ENCODE measurements at places on chromosomes 7 and 10.

- DNase-seq: peak; percentile 24
Observed at GRCh38 chr10:102501201-102502028, 1.1 kb downstream of the ACTR1A start.

- no peak for DNase-seq
Observed at GRCh38 chr10:96978621-96979154, 146.6 kb downstream of the LCOR start.

GRCh38 chr10:62492012-62492869 lies 118.1 kb downstream of the ZNF365 start:
- DNase-seq: peak; percentile 74

DNA sequence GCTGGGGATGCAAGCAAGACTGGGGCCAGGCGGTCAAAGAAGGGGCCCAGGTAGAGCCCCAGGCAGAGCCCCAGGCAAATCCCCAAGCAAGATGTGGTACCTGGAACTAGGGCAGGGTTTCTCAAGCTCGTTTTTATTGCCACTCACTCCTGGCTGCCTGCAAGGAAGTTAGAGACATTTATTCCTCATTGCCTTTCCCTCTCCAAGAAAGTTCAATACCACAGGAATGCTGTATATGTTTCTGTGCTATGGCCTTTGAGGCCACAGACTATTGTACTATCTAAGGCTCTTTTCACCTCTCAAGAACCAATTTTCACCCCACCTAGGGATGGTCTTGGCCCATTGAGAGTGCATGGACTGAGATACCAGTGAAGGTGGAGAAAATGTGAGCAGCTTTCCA lies 71.3 kb downstream of the TACC2 start:
- DNase-seq: no peak

- DNase-seq: no peak
Observed at GRCh38 chr10:86665868-86666267, 2.4 kb upstream of the LDB3 start.

Data from fibroblast of mammary gland (primary cell).